CD4-positive, alpha-beta T cell treated with Interleukin-15 for 4 hours (primary cell): ENCODE measurements at places on chromosomes 13 and 19.

DNA sequence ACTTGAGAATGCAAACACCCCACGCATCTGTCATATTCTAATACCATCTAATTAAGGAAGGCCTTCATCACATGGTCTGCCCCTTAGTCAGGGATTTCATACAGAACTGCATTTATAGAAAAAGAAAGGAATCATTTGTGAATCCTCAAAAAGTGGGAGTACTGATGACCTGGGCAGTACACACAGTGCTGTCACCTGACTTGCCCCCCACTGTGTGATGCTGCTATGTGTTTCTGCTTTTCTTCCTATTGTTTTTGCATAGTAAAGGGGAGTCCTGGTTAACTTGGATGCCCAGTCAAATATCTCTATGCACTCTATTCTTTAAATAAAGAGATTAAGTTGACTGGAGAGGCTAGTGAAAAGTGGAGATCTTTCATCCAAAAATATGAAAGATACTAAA is 1921.2 kb upstream of the PRR20A start:
- DNase-seq: no peak

DNA sequence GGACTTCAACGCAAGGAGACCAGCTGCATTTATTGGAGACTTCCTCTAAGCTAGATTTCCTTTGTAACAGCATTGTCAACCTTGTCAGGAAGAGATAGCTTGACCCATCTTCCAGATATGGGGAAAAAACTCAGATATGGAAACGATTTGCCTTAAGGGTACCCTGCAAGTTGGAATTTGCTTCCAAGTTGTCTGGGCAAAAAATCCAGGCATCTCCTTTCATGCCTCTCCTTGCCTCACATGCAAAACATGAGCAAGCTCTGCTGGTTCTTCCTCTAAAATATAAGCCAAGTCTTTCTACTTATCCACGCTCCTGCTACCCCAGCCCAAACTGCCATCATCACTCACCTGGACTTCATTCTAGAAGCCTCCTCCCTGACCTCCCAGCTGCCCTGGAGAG is 6.4 kb upstream of the DNMT1 start:
- DNase-seq: no peak

DNA sequence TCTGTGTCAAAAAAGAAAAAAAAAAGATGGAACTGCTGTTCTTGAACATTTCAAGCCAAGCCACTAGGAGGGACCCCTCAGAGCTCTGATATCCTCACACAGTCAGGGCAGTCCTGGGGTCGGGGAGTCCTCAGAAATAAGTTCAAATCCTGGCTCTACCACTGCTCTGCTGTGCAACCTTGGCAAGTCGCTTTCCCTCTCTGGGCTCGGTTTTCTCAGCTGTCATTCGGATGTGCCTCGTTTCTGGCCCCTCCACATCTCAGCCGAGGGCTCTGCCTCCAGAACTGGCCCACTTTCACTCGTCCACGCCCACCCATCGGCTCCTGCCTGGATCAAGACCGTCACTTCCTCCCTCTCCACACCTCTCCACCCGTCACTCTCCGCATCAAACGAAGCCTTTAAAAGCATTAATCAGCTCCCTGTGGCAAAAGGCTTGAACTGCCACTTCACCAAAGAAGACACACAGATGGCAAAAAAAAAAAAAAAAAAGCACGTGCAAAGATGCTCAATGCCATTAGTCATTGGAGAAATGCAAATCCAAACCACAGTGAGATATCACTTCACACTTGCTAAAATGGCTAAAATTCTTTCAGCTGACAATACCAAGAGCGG is 7.4 kb upstream of the ZNRF4 start:
- no peak for DNase-seq

DNA sequence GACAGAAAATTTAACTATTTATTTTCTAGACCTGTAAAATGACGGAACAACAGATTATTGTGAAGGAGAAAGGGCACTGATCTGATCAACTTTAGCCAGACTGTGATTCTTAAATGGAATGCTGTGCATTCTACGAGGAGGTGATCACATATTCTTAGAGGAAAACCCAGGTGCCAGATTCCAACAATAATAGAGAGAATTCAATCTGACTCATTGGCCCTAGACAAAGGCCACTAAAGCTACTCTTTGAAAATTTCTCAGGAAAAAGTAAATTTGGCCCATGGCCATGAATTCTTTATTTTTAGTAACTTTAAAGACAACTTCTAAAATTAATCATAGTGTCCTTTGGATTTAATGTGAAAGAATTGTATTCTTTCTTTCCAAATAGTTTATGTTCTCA is 58.6 kb upstream of the POSTN start:
- DNase-seq: no peak

DNA sequence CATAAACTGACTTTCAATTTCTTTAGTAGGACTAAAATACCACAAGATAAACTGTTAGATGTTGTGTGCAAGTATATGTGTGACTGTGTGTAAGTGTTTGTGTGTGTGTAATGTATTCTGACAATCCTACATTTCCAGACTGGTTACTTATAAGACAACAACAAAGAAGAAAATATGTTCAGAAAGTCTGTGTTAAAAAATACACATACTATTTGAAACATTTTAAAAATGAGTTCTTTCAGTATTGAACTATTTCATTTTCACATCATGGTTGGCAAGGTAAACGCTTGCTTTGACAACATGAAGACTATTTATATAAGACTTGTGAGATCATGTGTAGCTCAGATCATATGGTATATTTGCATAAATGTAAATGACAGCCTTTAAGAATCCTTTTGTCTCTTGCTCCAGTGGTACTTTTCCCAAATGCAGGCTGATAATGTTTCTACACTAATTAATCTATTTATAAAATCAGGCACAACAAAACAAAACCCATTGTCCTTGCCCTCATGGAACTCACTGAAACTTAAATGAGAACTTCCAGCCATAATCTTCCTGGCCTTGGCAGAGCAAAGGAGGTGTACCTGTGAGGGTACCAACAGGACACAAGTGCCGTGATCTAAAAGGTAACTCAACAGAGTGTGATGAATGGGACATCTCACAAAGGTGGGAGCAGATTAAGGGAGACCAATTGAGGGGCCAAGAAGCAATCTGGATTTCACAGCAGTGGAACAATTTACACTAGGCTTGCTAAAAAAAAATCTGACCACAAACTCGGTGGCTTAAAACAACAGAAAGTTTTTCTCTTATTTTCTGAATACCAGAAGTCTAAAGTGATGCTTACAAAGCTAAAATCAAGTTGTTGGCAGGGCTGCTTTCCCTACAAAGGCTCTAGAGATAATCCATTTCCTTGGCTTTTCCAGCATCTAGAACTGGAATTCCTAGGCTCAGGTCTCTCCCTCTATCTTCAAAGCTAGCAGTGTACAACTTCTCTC is 349.0 kb downstream of the TBC1D4 start:
- DNase-seq: no peak

GRCh38 chr19:4013886-4014540 is 6.5 kb downstream of the PIAS4 start:
- no peak for DNase-seq

GRCh38 chr19:1853295-1854038 is 5.2 kb upstream of the REXO1 start:
- DNase-seq: peak; percentile 79

DNA sequence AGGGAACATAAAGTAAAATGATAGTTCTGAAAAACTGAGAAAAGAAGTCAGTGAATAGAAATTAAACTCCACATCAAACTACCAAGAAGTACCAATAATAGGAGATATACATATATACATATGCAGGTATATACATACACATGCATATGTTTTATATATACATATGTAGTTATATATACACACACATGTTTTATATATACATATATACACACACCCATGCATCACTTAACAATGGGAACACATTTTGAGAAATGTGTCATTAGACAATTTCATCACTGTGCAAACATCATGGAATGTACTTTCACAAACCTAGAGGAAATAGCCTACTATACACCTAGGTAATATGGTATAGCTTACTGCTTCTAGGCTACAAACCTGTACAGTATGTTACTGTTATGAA is 626.8 kb upstream of the PCDH9 start:
- DNase-seq: no peak

DNA sequence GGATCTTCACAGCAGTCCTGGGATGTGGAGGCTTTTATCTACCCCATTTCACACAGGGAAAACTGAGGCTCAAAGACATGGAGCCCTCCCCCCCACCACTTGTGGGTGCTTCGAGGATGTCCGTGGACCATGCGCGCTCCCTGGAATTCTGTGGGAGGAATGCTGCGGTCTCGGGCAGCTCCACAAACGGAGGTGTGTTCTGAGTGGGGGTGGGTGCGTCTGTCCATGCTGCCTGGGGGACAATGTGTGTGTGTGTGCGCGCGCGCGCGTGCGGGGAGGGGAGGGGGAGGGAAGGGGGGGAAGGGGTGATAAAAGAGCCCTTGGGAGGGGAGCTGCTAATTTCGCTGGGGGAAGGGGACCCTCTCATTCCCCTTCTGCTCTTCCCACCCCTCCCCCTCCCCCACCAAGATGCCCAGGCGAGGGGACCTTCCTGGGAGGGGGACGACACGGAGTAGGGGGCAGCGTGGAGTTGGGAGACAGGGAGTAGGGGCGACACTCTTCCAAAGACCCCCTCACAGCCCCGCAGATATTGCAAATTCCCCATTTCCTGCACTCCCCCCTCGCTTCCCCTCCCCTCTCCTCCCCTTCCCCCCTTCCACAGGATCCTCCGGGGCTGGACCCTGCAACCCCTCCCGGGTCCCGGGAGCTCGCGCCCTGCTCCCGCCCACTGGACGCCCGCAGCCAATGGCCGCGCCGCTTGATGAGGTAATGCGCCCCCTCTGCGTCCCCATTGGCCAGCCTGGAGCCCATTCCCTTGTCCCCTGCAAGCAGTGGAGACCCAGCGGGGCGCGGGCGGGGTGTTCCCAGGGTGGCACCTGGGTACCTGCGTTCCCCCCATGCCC is 18.9 kb upstream of the ZNRF4 start:
- DNase-seq: no peak

GRCh38 chr19:556611-557382 is 12.9 kb downstream of the GZMM start:
- no peak for DNase-seq

DNA sequence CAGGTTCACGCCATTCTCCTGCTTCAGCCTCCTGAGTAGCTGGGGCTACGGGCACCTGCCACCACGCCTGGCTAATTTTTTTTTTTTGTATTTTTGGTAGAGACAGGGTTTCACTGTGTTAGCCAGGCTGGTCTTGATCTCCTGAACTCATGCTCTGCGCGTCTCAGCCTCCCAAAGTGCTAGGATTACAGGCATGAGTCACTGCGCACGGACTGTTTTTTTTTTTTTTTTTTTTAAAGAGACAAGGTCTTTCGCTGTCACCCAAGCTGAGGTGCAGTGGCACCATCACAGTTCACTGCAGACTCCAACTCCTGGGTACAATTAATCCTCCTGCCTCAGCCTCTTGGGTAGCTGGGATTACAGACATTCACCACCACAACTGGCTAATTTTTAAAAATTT is 8.2 kb upstream of the ADAMTS10 start:
- no peak for DNase-seq

GRCh38 chr19:1354970-1355567 is 28.6 kb upstream of the NDUFS7 start:
- no peak for DNase-seq

DNA sequence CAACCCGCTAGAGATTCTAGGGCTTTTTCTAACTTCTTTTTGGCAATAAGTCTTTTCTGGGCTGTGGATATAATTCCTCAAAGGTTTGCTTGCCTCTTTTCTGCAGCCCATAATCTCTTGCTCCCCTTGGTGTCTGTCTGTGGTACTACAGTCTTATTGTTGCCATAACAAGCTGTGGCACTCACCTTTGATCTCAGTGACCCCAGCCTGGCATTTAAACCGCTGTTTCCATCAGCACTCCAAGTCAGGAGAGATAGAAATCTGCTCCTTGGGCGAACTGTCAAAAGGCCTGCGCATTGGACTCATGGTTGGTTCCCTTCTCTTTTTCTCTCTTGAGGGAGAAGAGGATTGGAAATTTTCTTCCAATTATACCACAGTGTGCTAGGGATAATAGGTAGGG is 14.5 kb upstream of the MPHOSPH8 start:
- DNase-seq: peak; percentile 18

DNA sequence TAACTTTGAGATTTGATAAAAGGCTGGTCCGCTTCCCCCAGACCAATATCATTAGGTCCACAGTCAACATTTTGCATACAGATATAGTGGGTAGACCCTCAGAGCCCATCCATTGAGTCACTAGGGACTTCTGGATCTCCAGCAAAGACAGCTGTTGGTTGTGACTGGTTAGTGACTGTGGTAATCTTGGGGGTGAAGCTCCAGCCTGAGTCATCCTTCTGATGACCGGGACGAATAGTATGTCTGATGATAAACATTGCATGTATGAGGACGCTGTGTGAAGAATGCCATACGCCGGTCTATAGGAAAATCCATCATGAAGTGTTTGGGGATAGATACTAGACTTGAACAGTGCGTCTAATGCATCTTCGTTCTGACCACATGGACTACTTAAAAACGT is 307.0 kb downstream of the UQCRFS1 start:
- no peak for DNase-seq

GRCh38 chr19:39428283-39429112 is 7.3 kb downstream of the RPS16 start:
- no peak for DNase-seq
